A673 (cell line): ENCODE measurements at places on chromosomes 5 and 9. TPM values are rescaled to one million over a fixed set of nuclear protein-coding genes. Genes with fewer than 3 reads are reported as not detected.

The PHF24 gene
- 0.11 and 0.13 TPM in 2 replicates for total RNA-seq

The ORM2 gene
- total RNA-seq: not detected in 2 replicates

The LRRC19 gene
- total RNA-seq: not detected in 2 replicates

The IL13 gene
- not detected in 2 replicates for total RNA-seq

The TXNDC8 gene
- not detected in 2 replicates for total RNA-seq

The SPINK13 gene
- total RNA-seq: not detected in 2 replicates

The FOXD4L5 gene
- total RNA-seq: 0.13 and 0.20 TPM in 2 replicates

The CYSRT1 gene
- total RNA-seq: 0.37 TPM in 1 of 2 replicates, not detected in the other

The QRFP gene
- not detected in 2 replicates for total RNA-seq

The ARHGEF39 gene
- total RNA-seq: 25.0 and 27.7 TPM in 2 replicates

The TUSC1 gene
- not detected in 2 replicates for total RNA-seq

The SCGB3A2 gene
- not detected in 2 replicates for total RNA-seq

The TAF1L gene
- not detected in 2 replicates for total RNA-seq

The DOLPP1 gene
- 30.2 and 30.4 TPM in 2 replicates for total RNA-seq

The RETREG1 gene
- 5.1 and 5.7 TPM in 2 replicates for total RNA-seq

The IFNK gene
- total RNA-seq: not detected in 2 replicates

The AMBP gene
- total RNA-seq: not detected in 2 replicates

The GCNT1 gene
- not detected in 2 replicates for total RNA-seq

The BTNL8 gene
- total RNA-seq: not detected in 2 replicates

The OR1Q1 gene
- not detected in 2 replicates for total RNA-seq

The PRDM9 gene
- total RNA-seq: not detected in 2 replicates

The KIF24 gene
- 10.6 and 11.6 TPM in 2 replicates for total RNA-seq

The ABLIM3 gene
- not detected in 2 replicates for total RNA-seq

The PCDH1 gene
- total RNA-seq: 0.45 and 0.61 TPM in 2 replicates

The TMOD1 gene
- 0.09 and 0.24 TPM in 2 replicates for total RNA-seq

The DNAH5 gene
- total RNA-seq: 0.11 TPM in 1 of 2 replicates, not detected in the other

The CDKN2B gene
- total RNA-seq: not detected in 2 replicates

The GPR150 gene
- total RNA-seq: 0.13 and 0.15 TPM in 2 replicates

The CEP78 gene
- total RNA-seq: 60.5 and 65.9 TPM in 2 replicates

The PCDHA9 gene
- 0.33 and 0.37 TPM in 2 replicates for total RNA-seq

The B4GALT7 gene
- 15.0 and 17.3 TPM in 2 replicates for total RNA-seq

The PCDHGB7 gene
- 3.7 and 4.0 TPM in 2 replicates for total RNA-seq

The TMEM171 gene
- total RNA-seq: 2.3 and 2.6 TPM in 2 replicates

The NEUROG1 gene
- total RNA-seq: not detected in 2 replicates

The GRM6 gene
- total RNA-seq: not detected in 2 replicates

The FKTN gene
- total RNA-seq: 15.4 and 15.9 TPM in 2 replicates

The SLC22A4 gene
- 0.42 and 0.99 TPM in 2 replicates for total RNA-seq

The IFNA13 gene
- total RNA-seq: not detected in 2 replicates

The CYLC2 gene
- total RNA-seq: not detected in 2 replicates

The TPPP gene
- total RNA-seq: 0.09 and 0.19 TPM in 2 replicates

The CTXN3 gene
- total RNA-seq: not detected in 2 replicates

The TNFSF8 gene
- total RNA-seq: not detected in 2 replicates

The S100Z gene
- total RNA-seq: not detected in 2 replicates
